Kidney capillary endothelial cell (primary cell): ENCODE measurements at places on chromosomes 7 and 10.

- DNase-seq, result no peak
These were observed 28.3 kb downstream of the POLL start for GRCh38 chr10:101559596-101560297.

DNA sequence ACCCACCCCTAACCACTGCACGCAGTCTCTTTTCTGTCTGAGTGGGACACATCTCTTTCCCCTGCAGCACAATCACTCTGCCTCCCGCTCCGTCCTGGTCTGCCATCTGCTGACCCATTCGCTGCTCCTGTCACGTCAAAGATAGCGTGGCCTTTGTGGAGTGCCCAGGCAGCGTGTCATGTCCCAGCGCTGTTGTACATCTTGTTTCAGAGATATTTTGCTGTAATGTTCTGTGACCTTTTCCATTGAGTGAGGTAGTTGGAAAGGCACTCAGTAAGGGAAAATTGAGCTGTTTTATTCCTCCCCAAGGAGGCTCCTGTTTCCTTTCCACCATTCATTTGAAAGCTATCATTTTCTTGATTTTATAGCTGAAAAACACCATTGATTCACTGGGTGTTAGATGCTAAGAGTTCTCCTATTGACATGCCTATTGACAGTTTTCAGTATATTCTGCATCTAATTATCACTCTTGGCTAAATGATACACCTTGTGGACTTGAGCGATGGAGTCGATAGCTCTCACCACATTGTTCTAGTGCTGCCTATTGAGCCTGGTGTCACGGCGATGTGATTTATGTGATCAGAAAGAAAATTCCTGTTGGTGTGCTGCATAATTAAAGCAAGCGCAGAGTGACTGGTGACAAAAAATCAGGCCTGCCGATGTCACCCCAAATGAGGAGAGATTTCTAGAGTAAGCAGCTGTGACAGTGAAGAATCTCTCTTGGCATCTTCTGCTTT lies 372.6 kb downstream of the LRMDA start:
- DNase-seq, result no peak

- no peak for DNase-seq
These were observed 553.8 kb downstream of the GLRX3 start for GRCh38 chr10:130689743-130690626.

DNA sequence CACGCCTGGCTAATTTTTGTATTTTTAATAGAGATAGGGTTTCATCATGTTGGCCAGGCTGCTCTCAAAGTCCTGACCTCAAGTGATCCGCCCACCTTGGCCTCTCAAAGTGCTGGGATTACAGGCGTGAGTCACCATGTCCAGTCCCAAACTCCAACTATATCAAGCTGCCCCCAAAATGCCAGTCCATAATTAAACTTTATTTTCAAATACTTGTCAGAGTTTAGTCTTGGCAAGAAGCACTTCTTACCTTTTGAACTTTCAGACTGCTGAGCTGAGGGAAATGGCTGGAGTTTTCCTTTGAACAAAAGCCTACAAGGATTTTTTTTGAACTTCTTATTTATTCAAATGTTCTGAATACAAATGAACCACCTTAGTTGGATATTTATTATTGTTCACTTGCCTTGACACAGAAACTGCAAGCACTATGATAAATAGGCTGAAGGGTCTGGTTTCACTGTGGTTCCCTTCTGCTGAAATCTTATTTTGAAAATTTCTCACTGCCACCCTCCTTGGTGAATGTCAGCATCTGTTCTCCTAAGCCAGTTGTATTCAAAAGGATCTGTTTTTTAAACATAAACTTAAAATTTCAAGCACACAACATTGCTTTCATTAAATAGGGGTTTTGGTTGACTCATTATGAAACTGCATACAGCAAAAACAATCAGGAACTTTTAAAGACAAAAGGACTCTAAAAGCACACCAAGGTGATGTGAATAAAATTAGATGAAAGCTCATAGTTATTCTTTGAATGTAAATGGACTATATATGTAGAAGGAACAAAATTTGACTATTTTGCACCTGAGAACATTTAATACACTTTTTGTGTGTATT lies 101.7 kb upstream of the SLC26A5 start:
- no peak for DNase-seq

- peak; percentile 47 for DNase-seq
These were observed 91.5 kb downstream of the GSDME start for GRCh38 chr7:24665564-24666294.

DNA sequence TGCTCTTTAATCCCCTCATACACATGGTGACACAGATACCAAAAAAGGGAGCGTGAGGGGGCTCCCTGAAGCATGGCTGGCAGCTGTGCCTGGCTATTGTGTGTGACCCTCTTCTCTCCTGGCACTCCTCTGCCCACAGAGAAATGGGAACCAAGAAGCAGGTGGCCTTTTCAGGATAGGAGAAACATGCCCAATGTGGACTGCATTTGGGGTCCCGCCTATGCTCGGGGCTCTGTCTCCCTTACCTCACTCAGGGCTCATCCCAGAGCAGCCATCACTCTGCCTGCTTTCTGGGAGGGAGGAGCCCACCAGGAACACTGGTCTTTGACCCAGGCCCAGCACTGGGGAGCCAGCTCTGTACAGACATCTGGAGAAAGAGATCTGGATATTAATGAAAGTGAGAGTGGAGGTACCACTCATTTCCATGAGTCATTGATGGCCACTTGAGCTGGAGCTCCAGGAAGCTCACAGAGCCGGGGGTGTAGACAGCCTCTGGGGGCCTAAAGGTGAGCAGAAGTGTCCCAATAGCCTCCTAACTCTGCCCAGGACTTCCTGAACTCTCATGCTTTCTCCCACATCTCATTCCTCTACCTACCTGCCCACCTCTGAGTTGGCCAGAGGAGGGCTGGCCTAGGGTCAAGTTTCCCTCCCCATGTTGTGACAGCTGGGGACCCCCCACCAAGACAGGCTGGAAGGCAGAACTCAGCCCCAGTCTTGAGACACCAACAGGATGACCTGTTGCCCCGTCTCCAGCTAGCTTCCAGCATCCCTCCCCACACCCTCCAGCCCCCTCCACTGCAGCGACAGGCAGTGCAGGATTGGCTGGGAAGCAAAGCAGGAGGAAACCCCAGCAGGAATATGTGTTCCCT lies 42.6 kb downstream of the DRGX start:
- DNase-seq, result no peak

- DNase-seq, result no peak
These were observed 142.2 kb downstream of the ATXN7L1 start for GRCh38 chr7:105734233-105734632.

DNA sequence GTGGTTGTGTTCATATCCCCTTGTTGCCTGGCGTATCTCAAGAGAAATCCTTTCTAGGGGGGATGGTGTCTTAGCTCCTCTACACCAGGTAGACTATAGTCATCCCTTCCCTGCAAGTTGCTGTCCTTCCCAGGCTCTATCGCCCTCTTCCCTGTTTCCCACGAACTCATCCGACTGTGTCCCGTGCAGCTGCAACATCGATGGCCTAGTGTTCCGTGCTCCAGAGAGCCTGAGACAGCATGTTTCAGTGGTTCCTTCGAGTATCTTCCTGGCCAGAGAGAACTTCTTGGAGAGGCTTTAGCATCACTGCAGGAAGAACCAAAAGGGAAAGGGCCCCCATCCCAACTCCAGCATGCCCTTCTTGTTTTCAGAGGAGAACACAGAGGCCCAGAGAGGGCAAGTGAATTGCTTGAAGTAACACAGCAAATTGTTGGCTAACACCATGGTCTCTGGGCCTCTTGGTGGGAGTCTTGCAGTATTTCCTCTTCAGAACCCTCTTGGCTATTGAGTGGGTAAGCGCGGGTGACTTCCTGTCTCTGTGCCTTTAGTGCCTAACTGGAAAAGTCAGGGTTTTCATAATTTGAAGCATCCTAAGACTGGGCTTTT lies 162.9 kb downstream of the RGS10 start:
- DNase-seq, result no peak

- no peak for DNase-seq
These were observed 29.2 kb upstream of the ATRNL1 start for GRCh38 chr10:115063701-115064658.

DNA sequence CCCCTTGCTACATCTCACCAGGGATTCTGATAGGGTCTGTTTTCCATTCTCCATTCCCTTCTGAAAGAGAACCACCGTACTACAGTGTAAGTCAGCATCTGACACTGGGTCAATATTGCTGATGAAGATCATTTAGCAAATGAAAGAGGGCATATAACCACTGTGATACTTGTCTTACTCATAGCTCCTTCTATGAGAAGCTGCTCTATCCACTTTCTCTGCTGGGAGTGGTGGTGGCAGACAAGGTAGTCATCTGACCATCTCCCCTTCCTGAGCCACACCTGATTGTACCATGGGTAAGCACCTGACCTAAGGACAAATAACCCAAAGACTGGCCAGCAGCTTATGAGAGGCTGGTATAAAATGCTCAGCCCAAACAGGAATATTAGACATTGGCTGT lies 220.4 kb downstream of the DOCK4 start:
- no peak for DNase-seq

DNA sequence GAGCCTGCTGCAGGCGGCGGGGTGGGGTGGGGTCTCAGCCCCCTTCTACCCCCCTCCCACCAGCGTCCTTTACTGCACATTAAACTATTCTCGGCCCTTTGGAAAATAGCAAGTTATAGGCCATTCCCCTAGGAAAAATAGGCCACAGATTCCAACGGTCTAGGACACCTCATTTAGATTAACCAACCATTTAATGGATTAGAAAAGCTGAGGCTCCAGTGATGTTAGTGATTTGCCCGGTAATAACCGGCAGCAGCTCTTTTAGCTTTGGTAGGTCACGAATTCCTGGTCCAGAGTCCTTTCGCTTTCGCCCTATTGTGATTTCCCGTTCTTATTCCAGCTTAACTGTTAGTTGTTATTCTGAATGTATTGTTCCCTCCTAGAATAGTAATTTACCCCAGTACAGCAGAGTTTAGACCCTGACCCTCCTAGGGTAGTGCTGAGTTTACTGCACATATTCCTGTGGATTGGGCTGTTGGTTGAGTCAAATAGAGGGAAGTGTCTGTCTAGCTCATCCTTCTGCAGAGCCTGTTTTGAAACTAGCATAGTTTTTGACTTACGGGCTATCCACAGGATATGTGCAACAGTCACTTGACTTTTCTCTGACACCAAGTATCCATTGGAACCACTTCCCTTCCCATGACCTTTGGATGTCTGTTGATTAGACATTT lies 754 bp downstream of the GSTO1 start:
- peak; percentile 85 for DNase-seq

DNA sequence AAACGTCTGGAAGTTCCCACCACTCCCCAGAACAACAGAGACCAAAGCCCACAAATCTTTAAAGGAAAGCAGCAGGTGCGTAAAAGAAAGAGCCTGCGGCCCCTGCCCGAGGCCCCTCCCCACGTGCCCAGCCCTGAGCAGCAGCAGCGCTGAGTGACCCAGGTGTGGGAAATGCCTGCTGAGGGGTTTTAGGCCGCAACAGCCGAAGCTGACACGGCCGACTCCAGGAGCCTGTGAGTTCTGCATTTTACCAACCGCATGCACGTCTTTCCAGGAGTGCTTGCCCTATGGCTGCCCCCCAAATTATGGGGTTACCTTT lies 1.6 kb upstream of the KNDC1 start:
- DNase-seq, result no peak

- no peak for DNase-seq
These were observed 82.4 kb downstream of the CREM start for GRCh38 chr10:35208949-35209613.

DNA sequence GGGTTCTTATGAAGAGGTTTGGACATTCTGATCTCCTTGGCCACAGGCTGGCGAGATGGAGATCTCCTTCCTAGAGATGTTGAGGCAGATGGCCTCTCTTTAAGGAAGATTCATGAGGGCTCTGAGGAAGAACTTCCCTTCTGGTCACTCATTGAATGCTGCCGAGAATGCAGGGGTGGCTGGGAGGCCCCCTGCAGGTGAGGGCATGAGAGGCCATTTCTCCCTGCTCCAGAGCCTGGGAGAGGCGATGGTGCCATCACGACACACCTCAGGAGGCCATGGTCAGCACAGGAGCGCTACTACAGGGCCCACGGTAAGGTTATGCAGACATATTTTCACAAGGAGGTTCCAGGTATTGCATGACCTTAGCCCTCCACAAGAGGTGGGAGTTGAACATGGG lies 40.2 kb downstream of the CXCL12 start:
- DNase-seq, result no peak

DNA sequence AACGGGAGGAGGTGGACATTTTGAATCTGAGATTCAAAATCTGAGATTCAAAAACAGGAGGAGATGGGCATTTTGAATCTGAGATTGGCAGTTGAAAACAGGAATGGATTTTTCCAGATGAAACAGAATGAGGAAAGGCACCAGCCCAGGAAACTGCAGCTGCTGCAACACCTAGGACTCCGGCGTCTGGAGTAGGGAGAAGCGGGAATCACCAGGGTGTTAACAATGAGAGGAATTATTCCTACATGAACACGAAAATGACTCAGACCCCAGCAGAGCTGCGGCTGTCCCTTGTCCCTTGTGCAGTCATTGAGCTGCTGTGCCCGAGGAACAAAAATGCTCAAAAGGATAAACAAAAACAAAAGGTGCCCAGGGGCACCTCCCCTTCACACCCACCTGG lies 59.9 kb upstream of the KAT6B start:
- DNase-seq, result no peak

GRCh38 chr7:55249332-55249731 lies 115.8 kb upstream of the LANCL2 start:
- DNase-seq, result no peak

GRCh38 chr10:126798649-126799048 lies 106.6 kb upstream of the DOCK1 start:
- no peak for DNase-seq

- peak; percentile 63 for DNase-seq
These were observed 768 bp downstream of the CHCHD2 start for GRCh38 chr7:56105508-56105907.
